ENCODE measurements at places on chromosomes 3 and 15.

DNA sequence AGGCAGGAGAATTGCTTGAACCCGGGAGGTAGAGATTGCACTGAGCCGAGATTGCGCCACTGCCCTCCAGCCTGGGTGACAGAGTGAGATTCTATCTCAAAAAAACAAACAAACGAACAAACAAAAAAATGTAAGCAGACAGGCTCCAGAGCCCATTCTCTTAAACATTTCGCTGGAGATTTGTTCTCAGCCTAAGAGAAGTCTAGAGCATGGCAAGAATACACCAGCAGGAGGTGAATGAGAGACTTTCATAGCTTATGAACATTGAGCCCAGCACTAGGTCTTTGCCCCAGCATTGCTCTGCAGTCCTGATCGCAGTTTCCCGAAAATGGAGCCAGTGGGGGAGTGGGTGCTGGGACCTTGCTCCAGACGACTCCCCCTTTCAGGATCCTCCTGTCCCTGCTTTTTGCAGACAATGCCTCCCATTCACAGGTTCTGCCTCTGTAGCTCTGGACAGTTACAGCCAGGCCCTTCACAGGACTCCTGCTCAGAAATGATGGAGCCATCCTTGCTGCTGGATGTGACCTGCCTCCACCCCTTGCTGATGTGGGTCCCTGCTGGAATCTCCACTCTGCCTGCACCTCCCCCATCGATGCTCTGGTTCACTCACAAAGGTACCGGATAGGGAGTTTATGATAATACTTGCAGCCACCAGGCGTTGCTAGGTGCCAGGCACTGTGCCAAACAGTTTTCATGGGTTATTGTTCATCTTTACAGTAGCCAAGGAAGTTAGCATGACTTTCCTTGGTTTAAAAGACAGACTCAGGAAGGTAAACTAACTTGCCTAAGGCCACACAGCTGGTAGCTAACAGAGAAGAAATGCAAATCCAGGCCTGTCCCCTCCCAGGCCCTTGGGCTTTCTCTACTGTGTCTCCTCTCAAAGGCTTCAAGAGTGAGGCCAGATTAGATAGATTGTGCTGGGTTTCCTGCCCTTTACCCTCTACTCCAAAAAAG lies 329.7 kb upstream of the TLE3 start:
- DNase-seq, result no peak

DNA sequence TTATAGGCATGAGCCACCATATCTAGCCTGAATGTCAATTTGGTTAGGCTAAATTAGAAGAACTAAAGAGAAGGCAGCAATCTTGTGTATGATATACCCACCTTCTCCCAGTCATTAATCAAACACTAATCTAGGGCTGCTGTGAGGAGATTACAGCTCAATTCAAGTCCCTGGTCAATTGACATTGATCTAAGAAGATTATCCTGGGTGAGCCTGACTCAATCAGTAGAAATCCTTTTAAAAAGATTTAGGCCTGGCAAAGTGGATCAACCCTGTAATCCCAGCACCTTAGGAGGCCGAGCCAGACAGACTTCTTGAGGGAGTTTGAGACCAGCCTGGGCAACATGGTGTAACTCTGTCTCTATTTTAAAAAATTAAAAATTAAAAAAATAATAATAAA lies 2.5 kb upstream of the DNAH12 start:
- DNase-seq, result no peak

- peak; percentile 47 for DNase-seq
These were observed 49.4 kb upstream of the SYNPR start for GRCh38 chr3:63228677-63229076.

GRCh38 chr3:78641703-78642102 lies 1126.1 kb downstream of the ROBO1 start:
- DNase-seq, result no peak

- DNase-seq, result no peak
These were observed 186.4 kb downstream of the ADAMTS9 start for GRCh38 chr3:64501298-64501906.

Measured in pons (tissue), 1 donor.